ENCODE measurements at places on chromosomes 13 and 19. TPM values are rescaled to one million over a fixed set of nuclear protein-coding genes. Genes with fewer than 3 reads are reported as not detected.

DNAAF3 gene
- 0.56 TPM for polyA plus RNA-seq

IRS2 gene
- 1.6 TPM for polyA plus RNA-seq

PRR20D gene
- polyA plus RNA-seq, result not detected

PALM gene
- polyA plus RNA-seq, result 3.9 TPM

SLC10A2 gene
- not detected for polyA plus RNA-seq

RPS16 gene
- polyA plus RNA-seq, result 5,244 TPM

POSTN gene
- 0.41 TPM for polyA plus RNA-seq

VSTM1 gene
- not detected for polyA plus RNA-seq

KLK1 gene
- not detected for polyA plus RNA-seq

DNA sequence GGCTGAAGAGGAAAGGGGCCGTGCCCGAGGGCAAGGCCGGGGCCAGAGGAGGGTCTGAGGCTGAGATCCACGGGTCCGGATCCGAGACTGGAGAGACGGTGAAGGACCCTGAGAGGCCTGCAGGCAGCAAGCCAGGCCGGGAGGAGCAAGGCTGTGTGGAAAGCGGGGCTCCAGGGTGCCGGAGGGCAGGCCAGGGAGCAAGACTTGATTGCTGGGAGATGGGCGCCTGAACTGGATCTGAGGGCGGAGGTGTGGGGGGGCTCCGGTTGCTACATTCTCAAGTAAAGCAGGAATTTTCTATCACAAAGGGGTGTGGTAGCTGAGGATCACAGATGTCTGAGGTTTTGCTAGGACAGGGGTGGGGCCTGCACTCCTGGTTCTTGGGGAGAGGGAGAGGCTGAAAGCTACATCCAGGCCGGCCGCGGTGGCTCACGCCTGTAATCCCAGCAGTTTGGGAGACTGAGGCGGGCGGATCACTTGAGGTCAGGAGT is 3.8 kb downstream of the MAMSTR start:
- DNase-seq, result no peak

- no peak for DNase-seq
These were observed 298.8 kb downstream of the LMO7 start for GRCh38 chr13:75934889-75935288.

DNA sequence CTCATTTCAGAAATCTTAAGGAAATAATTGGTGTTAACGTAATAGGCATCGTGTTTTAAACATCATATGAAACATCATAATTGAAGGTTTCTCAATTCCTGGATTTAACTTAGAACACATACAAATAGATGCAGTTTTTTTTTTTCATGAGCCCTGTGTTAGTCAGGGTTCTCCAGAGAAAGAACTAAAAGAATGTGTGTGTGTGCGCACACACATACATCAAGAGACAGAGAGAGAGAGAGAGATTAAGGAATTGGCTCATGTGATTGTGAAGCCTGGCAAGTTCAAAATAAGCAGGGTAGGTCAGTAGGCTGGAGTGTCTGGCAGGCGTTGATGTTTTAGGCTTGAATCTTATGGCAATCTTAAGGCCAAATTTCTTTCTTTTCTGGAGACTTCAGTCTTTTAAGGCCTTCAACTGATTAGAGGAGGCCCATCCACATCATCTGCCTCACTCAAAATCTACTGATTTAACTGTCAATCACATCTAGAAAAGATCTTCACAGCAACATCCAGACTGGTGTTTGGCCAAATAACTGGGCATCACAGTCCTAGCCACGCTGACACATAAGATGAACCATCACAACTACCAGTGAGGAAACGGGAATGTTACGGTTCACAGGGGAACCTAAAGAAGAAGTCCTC is 25.2 kb downstream of the SPATA13 start:
- DNase-seq, result no peak

DNA sequence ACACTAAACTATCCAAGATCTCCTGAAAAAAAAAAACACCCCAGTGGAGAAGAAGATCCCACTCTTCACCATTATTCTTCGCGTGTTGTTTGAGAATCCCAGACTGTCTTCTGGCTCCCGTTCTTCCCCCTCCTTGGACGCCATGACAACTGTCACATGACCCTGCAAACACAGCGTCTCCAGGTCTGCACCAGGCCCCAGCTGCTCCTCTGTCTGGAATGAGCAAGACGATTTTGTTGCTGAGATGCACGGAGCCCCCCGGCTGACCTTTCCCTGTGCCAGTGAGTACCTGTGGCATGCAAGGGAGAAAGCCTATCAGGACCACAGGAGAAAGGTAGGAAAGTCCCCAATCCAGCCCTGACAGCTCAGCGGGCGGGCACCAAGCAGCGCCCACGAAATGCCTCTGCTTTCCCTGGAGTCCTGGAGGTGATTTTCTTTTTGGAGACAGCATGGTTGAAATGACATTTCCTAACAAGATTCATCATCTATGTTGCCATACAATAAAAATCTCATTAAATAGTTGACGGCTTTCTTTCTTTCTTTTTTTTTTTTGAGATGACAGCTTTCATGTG is at the start of gene CFAP97D2:
CFAP97D2 (plus strand) TSS at position 171 of the 572 bp plus-strand sequence; CDS start at position 245, 74 bp downstream.
- no peak for DNase-seq

GRCh38 chr19:49645995-49646394 is 4.0 kb downstream of the SCAF1 start:
- DNase-seq, result no peak

DNA sequence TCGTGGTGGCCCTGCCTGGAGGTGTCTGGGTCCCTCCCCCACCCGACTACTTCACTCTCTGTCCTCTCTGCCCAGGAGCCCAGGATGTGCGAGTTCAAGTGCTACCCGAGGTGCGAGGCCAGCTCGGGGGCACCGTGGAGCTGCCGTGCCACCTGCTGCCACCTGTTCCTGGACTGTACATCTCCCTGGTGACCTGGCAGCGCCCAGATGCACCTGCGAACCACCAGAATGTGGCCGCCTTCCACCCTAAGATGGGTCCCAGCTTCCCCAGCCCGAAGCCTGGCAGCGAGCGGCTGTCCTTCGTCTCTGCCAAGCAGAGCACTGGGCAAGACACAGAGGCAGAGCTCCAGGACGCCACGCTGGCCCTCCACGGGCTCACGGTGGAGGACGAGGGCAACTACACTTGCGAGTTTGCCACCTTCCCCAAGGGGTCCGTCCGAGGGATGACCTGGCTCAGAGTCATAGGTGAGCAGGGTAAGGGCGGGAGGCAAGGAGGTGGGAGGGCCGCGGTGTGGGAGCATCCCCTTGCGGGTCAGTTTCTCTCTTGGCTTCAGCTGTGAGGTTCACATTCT is 19.2 kb downstream of the NECTIN2 start:
- no peak for DNase-seq

- no peak for DNase-seq
These were observed 10.2 kb downstream of the KRI1 start for GRCh38 chr19:10555610-10555973.

GRCh38 chr19:5955636-5955935 is 22.4 kb downstream of the RANBP3 start:
- no peak for DNase-seq

GRCh38 chr13:49560270-49561061 is 24.9 kb downstream of the RCBTB1 start:
- DNase-seq, result no peak

- no peak for DNase-seq
These were observed 19.8 kb downstream of the SLC25A42 start for GRCh38 chr19:19083413-19084178.

DNA sequence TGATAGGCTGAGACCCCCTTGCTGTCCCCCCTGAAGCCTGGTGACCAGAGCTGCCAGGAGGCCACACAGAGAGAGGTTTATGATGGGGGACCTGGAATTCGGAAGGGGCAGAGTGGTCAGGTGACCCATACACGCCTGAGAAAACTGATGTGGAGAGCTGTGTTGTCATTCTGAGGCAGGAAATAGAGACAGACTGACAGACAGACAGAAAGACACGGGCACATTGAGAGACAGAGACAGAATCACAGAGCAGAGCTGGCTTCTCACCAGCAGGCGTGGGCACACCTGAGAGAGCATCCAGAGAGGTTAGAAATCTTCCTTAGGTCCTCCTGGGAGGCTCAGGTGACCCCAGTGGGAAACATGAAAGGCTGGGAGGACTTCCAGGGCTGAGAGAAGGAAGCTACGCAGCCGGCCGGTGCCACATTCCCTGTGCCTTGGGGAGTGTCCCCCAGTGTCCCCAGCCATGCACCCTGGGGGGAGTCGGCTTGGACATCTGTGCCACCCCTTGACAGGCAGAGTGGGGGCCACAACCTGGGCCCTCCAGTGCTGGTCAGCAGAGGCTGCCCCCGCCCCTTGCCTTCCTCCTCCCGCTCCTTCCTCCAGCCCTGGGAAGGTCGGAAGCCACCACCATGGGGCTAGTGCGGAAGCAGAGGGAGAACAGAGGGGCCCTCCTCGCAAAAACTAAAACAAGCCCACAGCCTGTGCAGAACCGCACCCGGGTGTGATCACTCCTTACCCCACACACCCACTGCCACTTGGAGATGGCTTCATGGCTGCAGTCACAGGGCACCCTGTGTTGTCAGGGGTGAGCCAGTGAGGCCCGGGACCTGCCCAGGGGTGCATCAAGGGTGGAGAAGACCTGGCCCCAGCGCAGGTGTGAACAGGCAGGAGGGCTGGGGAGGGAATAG is 2.2 kb downstream of the FFAR1 start:
- no peak for DNase-seq

DNA sequence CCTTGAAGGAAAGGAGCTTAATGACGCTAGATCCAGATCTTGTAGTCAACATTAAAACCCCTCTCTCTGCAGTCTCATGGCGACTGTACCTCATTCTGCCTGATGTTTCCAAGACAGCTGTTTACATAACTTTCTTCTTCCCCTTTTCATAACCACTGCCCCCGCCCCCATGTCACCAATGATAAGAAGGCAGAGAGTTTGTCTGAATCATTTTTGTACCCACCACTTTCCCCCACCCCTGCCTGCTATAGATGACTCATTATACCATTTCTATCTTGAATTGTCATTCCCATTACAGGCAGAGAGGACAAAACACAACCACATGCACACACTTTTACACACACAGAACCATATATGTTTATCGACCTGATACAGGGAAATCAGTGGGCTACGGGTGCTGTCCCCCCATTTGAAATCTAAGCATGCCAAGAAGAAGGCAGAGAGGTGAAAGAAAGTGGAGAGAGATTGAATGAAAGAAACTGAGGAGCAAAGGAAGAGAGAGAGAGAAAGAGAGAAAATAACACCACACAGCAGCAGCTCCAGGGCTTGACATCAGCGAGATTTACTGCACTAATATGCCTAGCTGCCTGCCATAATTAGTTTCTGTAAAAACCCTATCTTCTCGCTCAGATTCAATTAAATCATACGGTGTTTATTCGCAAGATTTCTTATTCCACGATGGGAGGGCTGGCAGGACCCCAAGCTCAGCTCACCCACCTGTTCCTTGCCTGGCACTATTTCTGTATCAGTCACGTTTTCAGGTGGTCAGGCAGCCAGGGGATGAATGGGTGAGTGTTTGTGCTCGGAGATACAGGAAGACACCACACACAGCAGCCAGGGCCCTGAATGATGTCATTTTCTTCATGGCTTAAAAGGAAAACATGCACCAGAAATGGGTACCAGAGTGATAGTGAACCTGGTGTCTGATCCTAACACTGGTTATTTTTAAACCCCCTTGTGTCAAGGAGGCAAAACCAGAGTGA is 114.3 kb upstream of the SERP2 start:
- DNase-seq, result peak; percentile 67

GRCh38 chr19:32047788-32048187 is 297.6 kb upstream of the ZNF507 start:
- DNase-seq, result no peak

DNA sequence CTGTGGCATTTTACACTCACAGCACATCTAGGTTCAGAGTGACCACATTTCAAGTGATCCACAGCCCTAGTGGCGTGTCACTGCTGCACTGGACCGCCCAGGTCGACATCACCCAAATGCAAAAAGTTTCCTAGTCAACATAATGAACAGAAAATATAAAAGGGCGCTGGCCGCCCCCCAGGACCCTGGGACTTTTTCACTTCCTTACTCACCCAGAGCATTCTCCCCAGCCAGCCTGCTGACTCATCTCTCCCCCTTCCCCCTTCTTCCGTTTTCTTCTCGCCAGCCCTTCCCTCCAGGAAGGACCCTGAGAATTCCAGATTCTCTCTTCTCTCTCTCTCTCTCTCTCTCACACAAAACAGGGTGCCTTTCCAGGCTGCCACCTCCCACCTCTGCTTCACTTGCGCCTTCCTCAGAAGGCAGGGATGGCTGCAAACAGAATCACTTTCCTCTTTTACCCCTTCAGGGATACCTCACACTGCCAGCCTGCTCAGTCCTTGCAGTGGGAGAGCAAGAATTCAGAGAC is 21.0 kb upstream of the GRWD1 start:
- DNase-seq, result peak; percentile 88

- no peak for DNase-seq
These were observed 35.8 kb downstream of the SMAD9 start for GRCh38 chr13:36884235-36884634.

DNA sequence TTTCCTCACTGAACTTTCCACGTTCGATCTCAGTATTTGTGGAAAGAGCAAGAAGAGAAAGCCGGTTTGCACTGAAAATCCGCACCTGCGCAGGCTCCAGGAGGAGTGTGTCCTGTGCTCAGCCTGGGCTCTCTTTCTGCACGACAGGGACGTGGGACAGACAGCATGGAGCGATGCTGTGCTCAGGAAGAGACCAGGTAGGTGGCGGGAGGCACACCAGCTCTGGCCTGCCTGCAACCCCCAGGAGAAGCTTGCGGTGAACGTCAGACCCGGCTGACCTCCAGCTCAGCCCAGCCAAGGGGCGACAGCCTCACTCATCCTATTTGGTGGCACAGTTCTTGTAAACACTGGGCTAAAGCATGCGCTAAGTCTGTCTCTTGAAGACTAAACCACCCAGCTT is 35.9 kb downstream of the NAXD start:
- DNase-seq, result no peak

GRCh38 chr19:21133633-21134032 is 8.2 kb upstream of the ZNF431 start:
- DNase-seq, result no peak

DNA sequence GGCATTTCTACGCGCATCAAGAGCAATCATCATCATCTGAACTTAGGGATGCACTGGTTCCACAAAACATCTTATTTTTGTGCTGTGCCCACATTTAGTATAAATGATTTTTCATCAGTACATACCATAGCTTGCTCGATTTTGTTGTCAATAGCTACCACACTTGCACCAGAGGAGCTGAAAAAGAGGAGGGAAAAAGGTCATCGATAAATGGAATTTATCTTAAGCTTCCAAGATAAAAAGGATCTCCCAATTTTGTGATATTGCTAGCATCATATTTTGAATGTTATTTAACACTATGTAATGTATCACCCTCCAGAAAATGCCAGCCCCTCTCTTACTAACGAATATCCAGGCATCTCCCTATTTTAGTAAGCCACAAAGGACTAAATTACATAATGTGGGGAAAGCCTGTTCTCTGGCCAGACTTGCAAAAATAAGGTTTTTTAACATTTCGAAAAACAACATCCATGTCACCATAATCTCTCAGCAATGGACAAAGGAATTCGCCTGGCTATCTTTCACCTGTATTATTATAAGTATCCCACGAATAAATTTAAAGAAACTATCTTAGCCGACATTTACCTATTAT is 62.4 kb downstream of the SERP2 start:
- peak; percentile 12 for DNase-seq

Measured in endothelial cell of umbilical vein (primary cell).